KBM-7 (cell line): ENCODE measurements at places on chromosomes 16 and 17.

DNA sequence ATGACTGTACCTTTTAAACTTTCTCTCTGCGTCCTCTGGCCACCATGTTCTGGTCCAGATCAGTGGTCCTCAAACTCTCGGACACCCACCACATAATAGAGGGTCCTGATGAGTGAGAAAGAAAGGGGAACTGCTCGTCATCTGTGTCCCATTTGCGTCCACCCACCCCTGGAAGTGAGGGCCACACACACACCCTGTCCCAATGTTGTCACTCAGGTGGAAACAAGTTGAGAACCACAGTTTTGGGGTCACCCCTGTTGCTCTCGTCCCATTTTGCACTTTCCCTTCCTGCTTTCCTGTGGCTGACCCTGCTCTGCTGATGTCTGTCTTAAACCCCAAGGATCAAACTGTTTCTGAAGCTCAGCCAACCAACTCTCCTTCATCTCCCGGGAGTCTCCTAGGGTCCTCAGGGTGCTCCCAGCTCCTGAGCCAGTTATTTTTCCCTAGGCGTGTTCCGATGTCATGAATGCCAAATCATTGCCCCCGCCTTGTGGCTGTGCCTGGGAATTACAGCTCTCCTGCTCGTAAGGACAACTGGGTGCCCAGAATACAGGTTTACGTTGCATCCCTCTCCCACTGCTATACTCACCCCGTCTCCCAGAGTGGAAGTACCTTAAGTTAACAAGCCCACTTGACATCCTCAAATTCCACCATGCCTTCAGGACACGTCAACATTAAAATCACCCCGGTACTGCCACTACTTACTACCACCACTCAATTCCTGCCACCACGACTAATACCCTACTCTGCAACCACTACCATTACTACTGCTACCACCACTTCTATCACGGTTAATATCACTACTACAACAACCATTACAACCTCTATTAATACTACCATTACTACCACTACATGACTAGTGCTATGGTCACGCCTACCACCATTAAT lies 26.0 kb upstream of the HNF1B start:
- peak; percentile 44 for DNase-seq

- no peak for DNase-seq
Measured at GRCh38 chr16:59124056-59124455, 389.9 kb upstream of the GOT2 start.

DNA sequence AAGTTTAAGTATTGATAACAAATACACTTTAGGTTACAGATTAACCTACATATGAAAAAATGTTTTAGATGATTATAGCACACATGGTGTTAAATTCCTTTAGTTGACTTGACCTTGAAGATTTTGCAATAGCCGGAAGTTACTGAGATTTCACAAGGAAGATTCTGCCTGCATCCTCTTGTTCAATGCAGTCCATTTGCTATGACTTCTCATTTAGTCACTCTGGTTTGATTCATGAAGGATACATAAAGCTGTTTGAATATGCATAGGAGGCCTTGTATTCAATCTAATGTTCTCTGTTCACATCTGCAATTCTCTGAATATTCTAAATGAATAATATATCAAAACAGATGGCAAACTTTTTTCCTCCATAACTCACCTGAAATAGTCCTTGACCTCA lies 870.2 kb upstream of the GOT2 start:
- DNase-seq: no peak

GRCh38 chr17:48570325-48571023 lies 7.7 kb downstream of the HOXB4 start:
- DNase-seq: no peak

DNA sequence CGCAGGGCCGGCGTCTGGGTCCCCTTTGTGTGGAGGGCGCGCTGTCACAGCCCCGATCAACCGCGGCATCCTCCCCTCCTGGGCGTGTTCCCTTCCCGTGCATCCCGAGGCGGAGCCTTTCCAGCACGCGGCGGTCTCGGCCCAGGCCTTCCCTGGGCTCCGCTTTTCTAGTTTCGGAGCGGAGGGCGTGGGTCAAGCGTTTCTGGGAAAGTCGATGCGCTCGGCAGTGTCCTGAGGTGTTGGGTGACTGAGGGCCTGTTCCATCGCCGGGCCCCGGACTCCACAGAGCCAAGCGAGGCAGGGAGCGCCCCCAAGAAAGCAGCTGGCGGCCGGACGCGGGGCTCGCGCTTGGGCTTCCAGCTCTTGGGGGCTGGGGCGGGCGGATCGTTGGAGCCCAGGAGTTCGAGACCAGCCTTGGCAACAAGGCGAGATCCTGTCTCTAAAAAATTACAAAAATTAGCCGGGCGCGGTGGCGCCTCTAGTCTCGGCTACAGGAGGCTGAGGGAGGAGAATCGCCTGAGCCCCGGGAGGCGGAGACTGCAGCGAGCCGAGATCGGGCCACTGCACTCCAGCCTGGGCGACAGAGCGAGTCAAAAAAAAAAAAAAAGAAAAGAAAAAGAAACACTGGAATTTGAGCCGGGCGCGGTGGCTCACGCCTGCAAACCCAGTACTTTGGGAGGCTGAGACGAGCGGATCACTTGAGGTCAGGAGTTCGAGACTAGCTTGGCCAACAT lies 806 bp downstream of the IFT140 start:
- DNase-seq: no peak

GRCh38 chr17:45284176-45285140 lies 22.6 kb upstream of the SPATA32 start:
- peak; percentile 52 for DNase-seq

GRCh38 chr16:760065-760464 lies 469 bp upstream of the MSLN start:
- DNase-seq: no peak
